Thymus (tissue), 14 donors: ENCODE measurements at places on chromosomes 6 and 20. TPM values are rescaled to one million over a fixed set of nuclear protein-coding genes. Genes with fewer than 3 reads are reported as not detected.

GRCh38 chr20:9207253-9207652, 138.4 kb downstream of the PLCB4 start:
- H3K27me3 ChIP-seq: no peaks in the 10 kb centered on the region
- no peak for DNase-seq
- no peaks in the 10 kb centered on the region for H3K4me1 ChIP-seq
- no peak overlapping the region for H3K27ac ChIP-seq
- no peaks in the 10 kb centered on the region for H3K36me3 ChIP-seq
- no peak overlapping the region for H3K4me3 ChIP-seq

DNA sequence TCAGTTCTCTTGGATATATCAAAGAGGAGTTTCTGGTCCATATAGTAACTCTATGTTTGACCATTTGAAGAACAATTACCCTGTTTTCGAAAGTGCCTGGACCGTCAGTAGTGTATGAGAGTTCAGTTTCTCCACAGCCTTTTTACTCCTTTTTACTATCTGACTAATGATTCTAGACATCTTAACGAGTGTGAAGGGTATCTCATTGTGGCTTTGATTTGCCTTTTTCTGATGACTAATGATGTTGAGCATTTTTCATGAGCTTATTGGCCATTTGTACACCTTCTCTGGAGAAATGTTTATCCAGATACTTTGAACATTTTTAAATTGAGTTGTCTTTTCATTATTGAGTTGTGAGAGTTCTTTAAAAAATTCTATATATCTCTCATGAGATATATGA, 114.9 kb upstream of the ATXN1 start:
- H3K4me3 ChIP-seq: no peak overlapping the region
- H3K27ac ChIP-seq: no peak overlapping the region
- no peak for DNase-seq
- no peaks in the 10 kb centered on the region for H3K36me3 ChIP-seq

Gene LY6G5C
- 0.90 TPM for total RNA-seq

GRCh38 chr20:32018269-32019155, 8.3 kb downstream of the CCM2L start:
- H3K4me3 ChIP-seq: peak overlapping the region; percentile 22
- DNase-seq: peak; percentile 37
- H3K27me3 ChIP-seq: peaks cover 68% of the 10 kb centered on the region

DNA sequence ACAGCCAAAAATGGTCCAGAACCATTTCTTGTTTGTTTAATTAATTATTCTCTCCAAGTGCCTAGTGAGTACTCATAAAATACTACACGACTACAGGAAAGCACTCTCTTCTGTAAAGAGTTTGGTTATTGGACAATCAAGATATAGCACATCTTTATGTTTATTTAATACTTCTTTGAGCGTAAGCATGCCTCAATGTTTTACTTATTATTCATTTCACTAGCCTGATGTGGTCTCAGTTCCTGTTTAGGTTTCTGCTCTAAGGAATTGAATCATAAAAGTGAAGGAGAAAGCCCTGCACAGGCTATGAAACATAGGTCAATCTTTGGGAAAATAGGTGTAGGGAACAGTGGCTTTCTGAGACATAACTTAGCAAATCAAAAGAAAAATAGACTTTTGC, 45.9 kb upstream of the AIG1 start:
- no peak for DNase-seq
- no peaks in the 10 kb centered on the region for H3K36me3 ChIP-seq
- H3K27ac ChIP-seq: no peak overlapping the region
- no peak overlapping the region for H3K4me3 ChIP-seq
- no peaks in the 10 kb centered on the region for H3K27me3 ChIP-seq

DNA sequence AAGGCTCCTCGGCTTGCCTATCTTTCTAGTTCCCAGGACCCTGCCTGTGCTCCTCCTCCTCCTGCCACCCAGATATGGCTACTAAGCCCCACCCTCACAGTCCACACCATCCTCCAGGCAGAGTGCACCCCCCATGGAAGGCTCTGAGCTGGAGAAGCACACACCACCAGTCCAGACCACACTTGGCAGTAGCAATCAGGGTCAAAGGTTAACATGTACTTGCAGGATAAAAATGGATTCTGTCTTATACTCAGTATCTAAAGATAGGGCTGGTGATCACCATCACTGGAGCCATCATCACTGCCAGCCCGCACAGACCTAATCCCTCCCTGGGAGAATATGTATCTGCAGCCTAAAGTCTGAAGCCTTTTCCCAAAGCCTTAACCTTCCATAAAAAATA, 83.4 kb downstream of the PRKN start:
- no peaks in the 10 kb centered on the region for H3K27me3 ChIP-seq
- no peaks in the 10 kb centered on the region for H3K36me3 ChIP-seq
- no peaks in the 10 kb centered on the region for H3K4me1 ChIP-seq
- no peak for DNase-seq
- H3K4me3 ChIP-seq: no peak overlapping the region

Gene KIF13A
- 8.5 TPM for total RNA-seq

Gene PLEKHG1
- 27.2 TPM for total RNA-seq

Gene CD93
- 19.8 TPM for total RNA-seq

DNA sequence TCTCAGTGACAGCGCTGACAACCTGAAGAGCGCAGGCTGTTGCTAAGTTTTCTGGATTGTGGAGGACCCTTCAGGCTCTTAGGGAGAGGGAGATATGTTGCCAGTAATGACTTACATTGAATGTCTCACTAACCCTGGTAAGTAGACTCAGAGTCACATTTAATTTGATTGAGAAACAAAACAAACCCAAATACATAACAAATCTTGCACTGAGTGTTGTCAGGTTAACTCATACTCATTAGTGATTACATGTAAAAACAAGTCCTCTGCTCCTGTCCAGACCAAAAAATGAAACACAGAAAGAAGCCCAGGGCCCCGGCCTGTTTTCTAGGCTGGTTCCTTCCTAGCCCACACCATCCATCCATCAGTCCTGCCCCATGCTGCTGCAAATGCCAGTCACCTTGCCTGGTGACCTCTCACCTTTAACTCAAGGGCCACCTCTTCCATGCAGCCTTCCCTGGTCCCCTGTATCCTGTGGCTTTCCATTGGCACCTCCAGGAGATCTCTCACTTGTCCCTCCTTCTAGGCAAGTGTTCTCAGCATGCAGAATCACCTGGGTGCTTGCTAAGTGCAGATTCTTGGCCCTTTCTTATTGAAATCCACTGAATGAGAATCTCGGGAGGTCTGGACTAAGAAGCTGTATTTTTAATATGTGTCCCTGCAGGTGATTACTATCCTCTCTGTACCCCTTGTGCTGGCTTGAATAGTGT, 34.7 kb upstream of the ERVFRD-1 start:
- DNase-seq: no peak
- H3K4me1 ChIP-seq: no peaks in the 10 kb centered on the region
- no peaks in the 10 kb centered on the region for H3K27me3 ChIP-seq
- no peak overlapping the region for H3K27ac ChIP-seq
- H3K4me3 ChIP-seq: no peak overlapping the region

Gene ZNF165
- 0.99 TPM for total RNA-seq

DNA sequence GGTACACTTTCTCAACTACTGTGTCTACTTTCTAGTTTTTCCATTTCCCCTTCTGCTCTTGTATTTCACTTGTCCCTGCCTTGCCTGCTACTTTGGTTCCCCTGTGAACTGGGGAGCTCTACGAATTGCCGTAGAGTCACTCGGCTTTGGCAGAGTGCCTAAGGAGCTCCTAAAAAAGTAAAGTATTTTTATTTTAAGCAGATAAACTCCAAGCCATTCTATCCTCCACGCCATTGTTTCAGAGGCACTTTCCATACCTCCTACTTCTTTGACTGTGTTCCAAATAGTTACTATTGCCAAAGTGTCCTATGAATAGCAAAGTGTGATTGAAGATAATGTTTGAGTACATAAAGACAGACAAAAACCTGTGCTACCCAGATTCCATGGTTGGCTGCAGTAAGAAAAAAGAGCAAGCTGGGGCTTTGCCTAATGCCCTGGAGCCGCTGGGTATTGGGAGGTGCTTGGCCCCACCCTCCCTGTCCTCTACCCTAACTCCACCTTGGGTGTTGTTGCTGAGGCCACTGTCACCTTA, 5.1 kb upstream of the MBOAT1 start:
- H3K36me3 ChIP-seq: no peaks in the 10 kb centered on the region
- peaks cover 11% of the 10 kb centered on the region for H3K4me1 ChIP-seq
- no peak for DNase-seq
- H3K27ac ChIP-seq: no peak overlapping the region
- H3K27me3 ChIP-seq: no peaks in the 10 kb centered on the region
- no peak overlapping the region for H3K4me3 ChIP-seq

GRCh38 chr6:70180901-70181599, 121.8 kb downstream of the COL9A1 start:
- DNase-seq: no peak
- no peaks in the 10 kb centered on the region for H3K27me3 ChIP-seq
- no peak overlapping the region for H3K4me3 ChIP-seq
- no peaks in the 10 kb centered on the region for H3K36me3 ChIP-seq
